K562 (cell line): ENCODE measurements at places on chromosomes 3 and 15.

GRCh38 chr15:79608066-79608864 lies 176.1 kb downstream of the MINAR1 start:
- no peak for DNase-seq

DNA sequence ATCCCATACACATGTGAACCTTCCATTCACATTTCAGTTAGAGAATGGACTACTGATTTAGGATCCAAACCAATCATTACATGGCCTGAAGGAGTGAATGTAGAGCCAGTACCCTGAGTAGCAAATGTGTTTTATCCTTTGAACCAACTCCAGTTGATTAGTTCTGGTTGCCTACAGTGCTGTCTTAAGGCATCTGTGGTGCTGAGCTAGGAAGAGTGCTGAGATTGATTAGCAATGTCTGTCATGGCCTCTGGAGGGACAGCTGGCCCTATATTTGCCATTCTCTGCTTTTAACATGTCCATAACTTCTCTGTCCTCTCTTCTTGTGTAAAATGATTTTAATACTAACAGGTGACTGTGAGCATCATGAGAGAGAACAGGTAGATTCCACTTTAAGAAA lies 11.1 kb downstream of the LRTM1 start:
- no peak for DNase-seq

DNA sequence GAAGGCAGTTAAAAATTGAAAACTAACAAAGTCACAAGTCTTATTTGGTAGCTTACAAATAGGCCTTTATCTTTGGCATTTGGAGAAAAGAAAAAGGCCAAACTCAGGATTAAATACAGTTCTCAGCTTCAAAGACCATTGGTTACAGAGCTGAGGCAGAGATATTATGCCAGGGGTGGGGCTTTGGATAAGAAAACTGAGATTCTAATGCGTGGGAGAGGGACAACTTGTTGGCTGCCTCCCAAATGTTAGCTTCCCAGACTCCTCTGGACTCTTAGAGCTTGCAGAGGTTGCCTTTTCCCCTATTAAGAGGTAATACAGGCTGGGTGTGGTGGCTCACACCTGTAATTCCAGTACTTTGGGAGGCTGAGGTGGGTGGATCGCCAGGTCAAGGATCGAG lies 231.8 kb downstream of the SQOR start:
- DNase-seq, result no peak

- DNase-seq, result no peak
Observed at GRCh38 chr15:79682285-79682684, 214.5 kb downstream of the MTHFS start.

- DNase-seq, result no peak
Observed at GRCh38 chr3:195164573-195165264, 106.2 kb downstream of the XXYLT1 start.

DNA sequence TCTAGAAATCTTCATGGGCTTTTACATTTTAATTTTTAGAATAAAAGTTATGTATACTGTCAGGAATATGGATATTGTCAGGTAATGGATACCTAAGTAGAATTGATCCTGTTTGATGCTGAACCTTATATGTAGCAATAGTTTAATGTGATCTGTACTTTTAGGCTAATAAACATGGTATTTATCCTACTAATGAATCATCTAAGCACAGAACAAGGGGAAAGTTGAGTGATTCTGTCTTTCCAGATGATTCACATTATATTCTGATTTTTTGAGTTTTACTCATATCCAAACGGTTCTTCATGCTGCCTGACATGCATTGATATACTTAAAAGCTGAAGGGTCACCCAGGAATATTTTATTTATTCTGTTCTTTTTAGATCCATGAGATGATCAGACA lies 34.5 kb downstream of the FANCI start:
- DNase-seq, result no peak

GRCh38 chr15:34349769-34350168 lies 6.7 kb downstream of the NUTM1 start:
- no peak for DNase-seq

DNA sequence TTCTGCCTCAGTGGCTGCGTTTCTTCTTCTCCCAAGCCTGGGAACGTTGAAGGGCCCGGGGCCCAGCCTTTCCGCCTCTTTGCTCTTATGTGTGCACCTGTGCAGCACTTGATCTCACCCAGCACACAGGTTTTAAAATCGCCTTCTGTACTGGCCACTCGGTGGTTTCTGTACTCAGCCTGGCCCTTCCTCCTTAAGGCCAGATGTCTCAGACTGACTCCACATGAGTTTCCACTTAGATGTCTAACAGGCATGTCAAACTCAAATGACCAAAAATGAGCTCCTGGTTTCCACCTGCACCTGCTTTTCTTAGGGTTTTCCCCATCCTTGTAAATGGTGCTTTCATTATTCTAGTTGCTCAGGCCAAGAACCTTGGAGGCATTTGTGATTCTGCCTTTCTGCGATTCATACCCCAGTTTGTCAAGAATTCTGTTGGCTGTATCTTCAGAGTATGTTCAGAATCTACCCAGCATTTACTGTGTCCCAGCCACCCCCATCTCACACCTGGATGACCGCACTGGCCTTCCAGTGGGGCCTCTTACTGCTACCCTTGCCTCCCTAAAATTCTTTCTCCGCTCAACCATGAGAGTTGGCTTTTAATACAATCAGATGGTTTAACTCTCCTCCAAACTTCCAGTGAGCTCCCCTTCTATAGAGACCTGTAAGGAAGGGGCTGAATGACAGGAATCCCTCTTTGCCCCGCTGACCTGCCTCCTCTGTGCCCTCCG lies 2.2 kb upstream of the TRAK1 start:
- DNase-seq, result no peak

- DNase-seq, result no peak
Observed at GRCh38 chr3:64488939-64489338, 198.9 kb downstream of the ADAMTS9 start.

GRCh38 chr3:142888099-142888480 lies 793 bp downstream of the PCOLCE2 start:
- DNase-seq, result no peak

GRCh38 chr3:178584722-178585380 lies 48.6 kb downstream of the KCNMB2 start:
- DNase-seq, result no peak

- DNase-seq, result no peak
Observed at GRCh38 chr3:95407709-95408463, 1345.0 kb downstream of the NSUN3 start.
